Activated CD4-positive, alpha-beta T cell treated with anti-CD3 and anti-CD28 coated beads for 4 hours (primary cell): ENCODE measurements at places on chromosomes 7 and 10.

DNA sequence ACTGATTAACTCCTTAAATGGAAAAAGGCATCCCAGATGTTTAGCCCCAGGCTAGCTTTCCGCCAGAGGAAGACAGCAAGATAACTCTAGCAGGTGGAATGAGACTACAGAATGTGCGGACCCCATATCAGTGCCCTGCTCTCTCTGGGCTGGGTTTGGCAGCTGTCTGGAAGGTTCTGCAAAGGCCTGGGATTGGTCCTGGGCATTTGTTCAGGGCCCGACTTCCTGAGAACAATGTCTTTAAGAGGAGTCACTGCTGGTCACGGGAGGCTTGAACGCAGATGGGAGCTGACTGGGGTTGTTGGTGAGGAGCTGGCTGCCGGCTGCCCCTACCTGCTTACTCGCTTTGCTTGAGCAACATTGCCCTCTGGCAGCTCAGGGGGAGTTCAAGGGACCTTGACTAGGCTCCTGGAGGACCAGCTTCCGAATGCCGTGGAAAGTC is 130.6 kb upstream of the BTBD16 start:
- DNase-seq = no peak

GRCh38 chr7:41492603-41493002 is 210.3 kb downstream of the INHBA start:
- no peak for DNase-seq

GRCh38 chr7:91674470-91674869 is 206.0 kb downstream of the MTERF1 start:
- no peak for DNase-seq

- DNase-seq = no peak
Measured at GRCh38 chr7:32385316-32385956, 104.7 kb downstream of the LSM5 start.

DNA sequence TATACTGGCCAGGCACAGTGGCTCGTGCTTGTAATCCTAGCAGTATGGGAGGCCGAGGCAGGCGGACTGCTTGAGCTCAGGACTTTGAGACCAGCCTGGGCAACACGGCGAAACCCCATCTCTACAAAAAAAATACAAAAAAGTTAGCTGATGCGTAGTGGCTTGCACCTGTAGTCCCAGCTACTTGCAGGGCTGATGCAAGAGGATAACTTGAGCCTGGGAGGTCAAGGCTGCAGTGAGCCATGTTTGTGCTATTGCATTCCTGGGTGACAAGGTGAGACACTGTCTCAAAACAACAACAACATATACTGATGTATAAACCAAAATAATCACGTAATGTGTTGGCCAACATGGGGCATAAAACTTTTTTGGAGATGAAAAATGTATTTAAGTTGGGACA is 6.4 kb upstream of the NPM3 start:
- no peak for DNase-seq

- peak; percentile 33 for DNase-seq
Measured at GRCh38 chr10:43417950-43418768, 9.2 kb upstream of the HNRNPF start.

DNA sequence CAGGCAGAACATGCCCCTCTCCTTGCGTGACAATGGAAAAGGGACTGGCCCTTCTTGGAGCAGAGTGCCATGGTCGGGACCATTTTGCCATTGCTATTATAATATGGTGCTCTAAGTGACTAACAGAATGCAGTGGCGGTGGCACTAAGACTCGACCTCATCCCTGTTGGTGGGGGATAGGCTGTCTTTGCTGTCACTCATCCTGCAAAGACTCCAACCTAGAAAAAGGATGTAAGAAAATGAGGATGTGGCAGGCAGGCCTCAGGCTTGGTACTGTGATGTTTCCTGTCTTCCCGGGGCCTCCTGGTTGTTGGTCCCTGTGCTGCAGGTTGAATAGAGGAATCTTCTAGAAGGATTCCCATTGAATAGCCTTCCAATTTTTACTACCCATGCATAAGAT is 18.6 kb downstream of the BLNK start:
- DNase-seq = no peak

DNA sequence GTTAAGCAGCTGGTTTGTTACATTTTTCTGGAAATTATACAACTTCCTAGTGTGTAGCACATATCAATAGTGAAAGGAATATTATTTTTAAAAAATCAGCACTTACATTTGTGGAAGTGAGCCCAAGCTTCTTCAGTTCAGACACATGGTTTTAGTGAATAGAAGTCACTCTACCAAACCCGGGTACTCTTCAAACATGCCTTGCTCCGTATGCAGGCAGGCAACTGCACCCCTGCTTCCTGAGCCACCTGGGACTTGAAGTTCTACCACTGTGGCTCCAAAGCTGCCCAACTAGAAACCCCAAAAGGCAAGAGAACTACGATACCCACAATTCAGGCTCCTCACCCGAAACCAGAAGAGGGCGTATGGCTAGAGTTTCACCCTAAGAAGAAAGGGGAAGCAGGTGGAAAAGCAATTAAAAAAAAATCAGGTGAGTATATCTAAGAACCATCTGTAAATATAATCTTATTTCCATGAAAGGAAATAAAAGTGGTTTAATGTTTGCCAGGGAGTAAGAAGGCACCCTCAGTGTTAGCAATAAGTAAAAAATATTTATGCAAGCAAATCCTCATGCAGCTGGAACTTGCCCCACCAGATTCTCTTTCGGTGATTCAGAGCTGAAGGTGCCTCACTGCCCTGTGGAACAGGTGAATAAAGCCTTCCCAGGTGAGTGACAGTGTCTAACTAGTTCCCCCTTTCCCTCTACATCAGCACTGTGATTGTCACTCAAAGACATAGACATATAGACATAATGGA is at the start of gene MACC1:
TSS of gene MACC1 (minus strand) at position 192 of the 756 bp plus-strand sequence. CDS start 55,522 bp downstream, outside the sequence.
- no peak for DNase-seq

DNA sequence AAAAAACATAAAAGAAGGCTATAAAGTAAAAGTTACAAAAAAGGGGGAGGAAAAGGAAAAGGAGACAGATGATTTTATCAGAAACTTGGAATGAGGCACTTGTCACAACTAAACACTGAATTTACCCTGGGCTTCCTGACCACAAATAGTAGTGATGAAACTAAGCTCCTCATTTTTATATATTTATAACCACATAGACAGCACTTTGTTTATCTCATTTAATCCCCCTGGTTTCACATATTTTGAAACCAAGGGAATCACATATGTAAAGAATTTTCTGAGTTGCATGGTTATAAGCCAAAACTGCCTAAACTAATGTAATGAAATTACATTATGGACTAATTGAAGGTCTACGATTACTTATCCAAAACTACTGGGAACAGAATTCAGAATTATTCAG is 39.6 kb upstream of the MET start:
- no peak for DNase-seq

GRCh38 chr7:132276234-132276630 is 300.0 kb downstream of the PLXNA4 start:
- no peak for DNase-seq

DNA sequence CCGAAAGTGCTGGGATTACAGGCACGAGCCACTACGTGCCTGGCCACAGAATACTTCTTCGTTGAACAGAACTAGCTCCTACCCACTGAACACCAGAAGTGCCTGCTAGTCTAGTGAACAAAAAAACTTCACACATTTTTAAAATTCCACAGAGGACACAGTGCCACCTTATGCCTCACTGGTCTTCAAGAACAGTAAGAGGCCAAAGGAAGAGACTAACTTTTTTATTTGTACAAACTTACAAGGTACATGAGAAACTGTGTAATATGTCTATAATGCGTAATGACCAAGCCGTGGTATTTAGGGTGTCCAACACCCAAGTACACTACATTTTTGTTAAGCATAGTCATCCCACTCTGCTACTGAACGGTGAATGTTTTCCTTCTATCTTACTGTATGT is 144.4 kb upstream of the PTER start:
- no peak for DNase-seq

GRCh38 chr10:88080213-88080612 is 216.8 kb downstream of the PTEN start:
- DNase-seq = no peak

- DNase-seq = no peak
Measured at GRCh38 chr7:84022684-84023308, 171.8 kb downstream of the SEMA3A start.

DNA sequence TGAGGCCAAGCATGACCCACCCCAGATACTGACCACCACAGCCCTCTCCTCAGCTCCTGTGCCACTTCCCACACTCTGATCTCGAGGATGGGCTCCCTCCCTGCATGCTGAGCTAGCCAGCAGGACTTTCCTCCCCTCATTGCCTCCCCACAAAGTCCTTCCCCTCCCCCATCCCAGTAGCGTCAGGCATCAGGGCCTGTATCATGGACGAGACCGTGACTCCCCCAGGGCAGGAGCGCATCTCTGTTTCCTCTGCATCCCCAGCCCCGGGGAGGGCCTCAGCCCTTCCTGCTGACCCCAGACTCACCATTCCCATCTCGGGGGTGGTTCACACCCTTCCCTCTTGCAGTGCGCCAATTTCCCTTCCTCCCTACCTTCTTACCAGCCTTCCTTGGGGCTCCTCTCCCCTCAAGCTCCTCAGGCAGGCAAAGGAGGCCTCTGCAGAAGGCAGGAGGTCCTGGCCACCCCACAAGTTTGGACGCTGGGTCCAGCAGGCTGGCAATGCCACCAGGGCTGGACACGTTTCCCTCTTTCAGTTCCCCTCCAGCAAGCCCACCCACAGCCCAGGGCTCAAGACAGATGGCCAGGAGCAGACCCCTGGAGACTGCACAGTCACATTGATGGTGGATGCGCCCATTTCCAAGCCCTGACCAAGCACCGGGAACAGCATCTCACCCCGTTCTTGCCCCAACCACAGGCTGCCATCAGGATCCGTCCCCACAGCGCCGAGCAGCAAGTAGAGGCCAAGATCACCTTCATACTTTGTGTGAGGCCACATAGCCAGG is 36.5 kb downstream of the GRID1 start:
- DNase-seq = no peak

DNA sequence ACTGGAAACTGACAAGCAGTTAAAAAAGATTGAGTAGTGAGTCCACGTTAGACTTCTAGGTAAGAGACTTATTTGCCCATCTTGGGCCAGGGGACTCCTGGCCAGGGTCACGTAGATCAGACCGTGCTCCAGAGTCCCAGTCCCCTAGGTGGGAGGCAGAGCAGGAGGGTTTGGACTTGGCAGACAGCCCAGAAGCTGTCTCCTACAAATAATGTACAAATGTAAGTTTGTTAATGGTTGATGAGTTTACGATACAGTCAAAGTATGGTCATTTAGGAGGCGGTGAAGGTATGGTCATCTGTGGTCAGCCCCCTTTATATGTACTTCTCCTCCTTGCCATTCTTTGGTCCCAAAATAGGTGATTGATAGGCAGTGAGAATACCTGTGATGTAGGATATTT is 28.2 kb downstream of the INPP5F start:
- no peak for DNase-seq

GRCh38 chr10:50063100-50063499 is 4.7 kb upstream of the WASHC2A start:
- no peak for DNase-seq

DNA sequence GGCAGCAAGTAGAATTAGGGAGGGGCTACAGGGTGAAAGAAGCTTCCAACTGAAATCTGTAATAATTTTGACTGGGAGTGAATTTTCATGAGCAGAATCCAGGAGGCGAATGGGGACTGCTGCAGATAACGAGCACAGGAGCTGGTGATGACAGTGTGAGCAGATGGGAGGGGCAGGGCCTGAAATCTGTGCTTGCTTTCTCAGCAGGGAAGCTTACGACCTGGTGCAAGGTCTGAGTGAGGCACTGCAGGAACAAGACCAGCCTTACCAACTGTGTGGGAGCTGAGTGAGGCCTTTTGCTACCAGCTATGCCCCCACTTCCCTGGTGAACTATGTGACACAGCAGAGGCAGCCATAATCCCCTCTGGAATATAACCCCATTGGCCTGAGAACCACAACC is 109.8 kb downstream of the HPSE2 start:
- DNase-seq = no peak

GRCh38 chr10:52662256-52662655 is 110.3 kb downstream of the MBL2 start:
- DNase-seq = no peak

GRCh38 chr10:129993621-129994020 is 29.5 kb upstream of the EBF3 start:
- no peak for DNase-seq

DNA sequence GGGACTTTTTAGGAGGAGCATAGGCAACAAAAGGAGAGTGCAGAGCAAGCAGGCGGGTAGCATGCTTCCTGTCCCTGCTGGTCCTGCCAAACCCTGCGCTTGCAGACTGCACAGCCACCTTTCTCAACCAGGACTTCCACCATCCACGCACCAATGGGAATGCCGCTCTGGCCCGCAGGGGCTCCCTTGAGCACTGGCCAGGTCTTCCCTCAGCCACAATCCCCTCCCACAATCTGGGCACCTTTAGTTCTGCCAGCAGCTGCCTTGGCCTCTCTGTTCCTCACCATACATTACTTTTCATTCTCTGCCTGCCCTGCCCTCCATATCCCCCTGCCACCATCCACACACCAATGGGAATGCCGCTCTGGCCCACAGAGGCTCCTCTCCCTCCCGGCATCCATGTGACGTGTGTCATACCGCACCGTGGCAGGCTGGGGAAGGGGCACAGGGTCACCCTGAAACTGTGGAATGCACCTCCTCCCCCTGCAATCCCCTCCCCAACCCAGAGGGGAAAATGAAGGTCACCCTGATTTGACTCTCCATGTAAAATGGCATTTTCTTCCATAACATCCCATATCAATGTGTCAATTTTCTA is 97.3 kb upstream of the MACROH2A2 start:
- DNase-seq = no peak

DNA sequence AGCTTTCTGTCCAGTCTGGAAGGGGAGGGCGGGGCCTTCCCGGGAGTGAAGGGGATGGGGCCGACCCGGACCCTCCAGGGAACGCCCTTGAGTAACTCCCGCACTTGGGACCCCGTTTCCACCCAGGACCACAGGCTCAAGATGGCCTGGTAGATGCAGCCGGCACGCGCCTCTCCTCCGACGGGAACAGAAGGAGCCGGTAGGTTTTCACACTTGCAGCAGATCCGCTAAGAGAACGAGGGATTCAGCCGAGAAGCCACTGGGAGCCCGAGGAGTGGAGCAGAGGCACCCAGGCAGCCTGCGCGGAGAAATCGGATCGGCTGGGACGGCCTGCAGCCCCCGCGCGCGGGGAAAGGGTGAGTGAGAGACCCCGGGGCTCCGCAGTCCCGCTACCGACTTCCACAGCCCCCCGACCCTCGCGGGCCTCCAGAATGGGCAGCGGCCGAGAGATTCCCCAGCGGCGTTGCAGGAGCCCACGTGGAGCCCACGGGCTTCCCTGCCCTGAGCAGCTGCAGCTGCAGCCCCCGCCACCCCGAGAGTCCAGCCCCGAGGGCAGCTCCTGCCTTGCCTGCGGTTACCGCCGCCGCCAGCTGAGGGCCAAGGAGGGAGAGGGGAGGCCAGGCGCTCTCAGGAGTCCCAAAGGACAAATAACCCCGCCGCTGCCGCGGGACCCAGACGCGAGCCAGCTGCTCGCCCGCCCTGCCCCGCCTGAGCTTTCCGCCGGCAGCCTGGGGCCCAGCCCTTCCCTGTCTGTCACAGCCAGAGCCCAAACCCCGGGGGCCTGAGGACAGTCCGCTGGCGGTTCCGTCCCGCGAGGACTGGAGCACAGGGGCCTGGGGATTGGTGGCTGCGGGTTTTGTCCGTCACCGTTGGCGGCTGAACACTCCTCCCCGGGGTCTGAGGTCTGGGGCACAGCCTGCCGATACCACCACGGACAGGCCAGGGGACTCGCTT is 21.8 kb downstream of the IFT22 start:
- DNase-seq = no peak

- DNase-seq = no peak
Measured at GRCh38 chr10:65342245-65342644, 1583.6 kb upstream of the LRRTM3 start.

GRCh38 chr10:67818323-67818722 is 19.7 kb downstream of the DNAJC12 start:
- no peak for DNase-seq

- DNase-seq = no peak
Measured at GRCh38 chr10:49264177-49264677, 34.7 kb upstream of the C10orf71 start.
